ENCODE measurements at places on chromosomes 4 and X. TPM values are rescaled to one million over a fixed set of nuclear protein-coding genes. Genes with fewer than 3 reads are reported as not detected.

Gene GPR34
- 11.4 TPM for total RNA-seq

DNA sequence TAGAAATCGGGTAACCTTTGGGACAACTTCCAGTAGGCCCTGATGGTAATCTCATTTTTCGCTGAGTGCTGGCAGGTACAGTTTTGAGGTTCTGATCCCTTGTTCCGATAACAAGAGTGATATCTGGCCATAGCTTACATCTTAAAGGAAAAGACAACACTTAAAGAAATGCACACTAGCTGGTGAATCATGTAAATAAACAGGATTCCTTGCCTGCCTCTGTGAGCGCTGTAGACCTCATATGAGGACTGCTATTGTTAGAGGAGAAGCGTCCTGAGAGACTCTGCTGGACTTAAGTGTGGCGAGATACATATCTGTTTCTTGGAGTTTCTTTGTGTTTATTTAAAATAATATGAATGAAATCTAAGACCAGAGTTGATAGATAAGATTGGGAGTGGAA, 149.3 kb upstream of the SLC4A4 start:
- DNase-seq: no peak

DNA sequence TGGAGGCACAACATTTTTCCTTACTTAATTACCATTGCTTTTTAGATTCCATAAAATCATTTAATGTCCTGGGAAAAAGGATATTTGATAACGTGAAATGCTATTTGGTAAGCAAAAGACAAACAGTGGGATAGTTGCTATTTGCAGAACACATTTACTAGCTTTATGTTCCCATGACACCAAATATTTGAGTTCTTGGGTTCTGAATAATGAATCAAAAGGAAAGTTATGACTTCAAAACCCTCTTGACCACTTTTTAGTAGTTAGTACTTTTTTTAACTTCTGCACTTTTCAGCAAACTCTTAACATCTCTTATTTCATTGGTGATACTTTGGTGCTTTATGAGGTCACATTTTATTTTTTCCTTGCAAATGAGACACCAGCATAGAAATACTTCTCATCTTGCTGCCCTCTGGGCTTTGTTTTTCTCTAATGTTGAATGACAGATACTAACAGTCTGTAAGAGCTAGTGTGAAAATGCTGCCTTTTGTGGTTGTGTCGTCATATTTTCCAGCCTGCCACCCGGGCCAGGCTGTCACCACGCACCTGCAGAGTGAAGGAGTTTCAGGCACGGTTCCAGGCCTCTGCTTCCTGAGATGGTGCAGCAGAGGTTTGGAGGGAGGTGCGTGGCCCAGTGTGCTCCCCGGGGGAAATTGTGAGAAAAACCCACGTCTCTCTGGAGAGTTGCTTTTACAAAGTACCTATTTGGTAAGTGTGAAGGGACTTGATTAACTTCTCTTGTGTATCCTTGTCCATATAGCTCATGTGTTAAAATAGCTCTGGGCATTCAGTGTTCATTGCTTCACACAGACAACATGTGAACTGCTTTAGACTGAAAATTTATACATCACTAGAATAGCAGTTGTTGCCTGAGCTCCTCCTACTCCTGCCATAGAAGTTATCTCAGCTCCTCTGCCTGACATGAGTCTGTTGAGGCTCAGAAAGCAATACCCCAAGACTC, 34.7 kb downstream of the MSL3 start:
- DNase-seq: no peak

GRCh38 chr4:110055158-110055768, 142.6 kb downstream of the EGF start:
- no peak for DNase-seq

DNA sequence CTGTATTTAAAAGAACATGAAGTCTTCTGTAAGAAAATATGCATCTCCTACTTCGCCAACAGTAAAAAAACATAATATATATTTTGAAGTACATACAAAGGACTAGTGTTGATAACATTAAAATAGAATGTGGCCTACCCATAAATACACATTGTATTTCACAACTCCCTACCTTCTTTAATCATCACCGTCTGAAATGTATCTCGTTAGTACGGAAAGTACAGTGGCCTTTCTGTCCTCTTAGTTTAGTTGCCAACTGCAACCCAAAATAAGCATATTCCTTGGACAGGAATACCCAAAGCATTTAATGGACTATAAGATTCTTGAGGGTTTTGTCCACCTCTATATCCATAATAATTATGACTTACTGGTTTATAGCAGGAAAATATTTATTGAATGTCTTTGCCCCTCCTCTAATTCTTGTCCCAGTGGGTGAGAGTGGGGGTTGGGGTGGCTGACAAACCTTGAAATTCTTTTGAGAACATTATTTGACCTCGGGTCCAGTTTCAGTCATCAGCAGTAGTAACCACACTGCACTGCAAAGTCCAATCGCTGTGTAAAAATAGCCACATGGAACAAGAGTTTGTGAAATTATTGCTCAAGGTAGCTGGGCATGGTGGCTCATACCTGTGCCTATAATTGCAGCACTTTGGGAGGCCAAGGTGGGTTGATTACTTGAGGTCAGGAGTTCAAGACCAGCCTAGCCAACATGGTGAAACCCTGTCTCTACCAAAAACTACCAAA, 474.5 kb downstream of the KLHL13 start:
- DNase-seq: no peak

Gene MAGEA9B
- total RNA-seq: not detected

Gene MBTPS2
- 8.8 TPM for total RNA-seq

DNA sequence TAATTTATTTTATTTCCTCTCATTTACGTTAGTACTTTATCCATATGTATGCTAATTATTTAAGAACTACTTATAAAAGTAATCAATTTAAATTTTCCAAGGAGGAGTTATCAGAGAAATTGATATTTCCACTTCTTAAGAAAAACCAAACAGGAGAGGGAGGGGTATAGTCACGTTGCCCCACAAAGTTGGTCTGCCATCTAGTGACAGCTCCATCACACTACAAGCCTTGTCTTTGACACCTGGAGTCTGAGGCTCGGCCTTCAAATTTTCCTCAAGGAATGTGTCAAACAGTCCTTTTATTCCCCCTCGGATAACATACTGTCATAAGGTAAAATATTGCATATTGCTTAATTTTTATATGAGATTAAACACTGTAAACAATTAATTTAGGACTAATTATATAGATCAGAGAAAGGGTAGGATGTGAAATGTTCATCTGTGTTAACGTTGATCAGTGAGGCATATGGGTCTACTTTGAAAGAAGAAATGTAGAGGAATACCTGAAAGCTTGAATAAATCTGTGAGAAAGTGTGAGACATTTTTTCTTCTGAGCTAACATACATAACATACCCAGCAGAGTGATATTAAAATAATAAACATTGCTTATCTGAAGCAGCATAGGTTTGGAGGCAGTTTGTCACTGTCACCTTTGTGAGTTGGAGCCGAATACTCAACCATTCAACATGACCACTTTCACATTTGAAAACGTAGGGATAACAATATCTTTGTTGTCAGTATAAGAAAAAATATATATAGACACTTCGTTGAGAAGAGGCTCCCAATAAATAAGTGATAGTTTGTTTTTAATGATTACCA, 114.4 kb downstream of the GLRA3 start:
- DNase-seq: no peak

GRCh38 chrX:48956728-48957414, 536 bp downstream of the OTUD5 start:
- DNase-seq: peak; percentile 39

DNA sequence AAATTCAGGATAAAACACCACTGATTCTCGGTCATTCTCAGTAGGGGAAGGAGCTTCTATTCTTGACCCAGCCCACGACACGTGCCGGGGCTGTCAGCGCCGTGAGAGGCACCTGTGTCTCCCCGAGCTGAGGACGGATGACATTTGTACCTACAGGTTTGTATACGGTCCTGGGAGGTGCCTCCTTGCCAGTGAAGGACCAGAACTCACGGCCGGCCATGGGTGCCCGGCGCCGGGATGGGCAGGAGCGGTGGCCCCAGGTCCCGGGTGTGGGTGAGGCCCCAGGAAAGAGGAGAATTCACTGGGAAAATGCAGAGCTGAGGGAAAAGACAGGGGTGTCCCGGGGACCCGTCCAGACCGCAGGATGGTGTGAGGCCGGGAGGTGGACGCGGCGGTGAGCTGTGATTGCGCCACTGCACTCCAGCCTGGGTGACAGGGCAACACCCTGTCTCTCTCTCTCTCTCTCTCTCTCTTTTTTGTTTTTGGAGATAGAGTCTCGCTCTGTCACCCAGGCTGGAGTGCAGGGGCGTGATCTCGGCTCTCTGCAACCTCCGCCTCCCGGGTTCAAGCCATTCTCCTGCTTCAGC, 48.9 kb upstream of the PPP2R3B start:
- DNase-seq: no peak

Gene SPANXD
- not detected for total RNA-seq

GRCh38 chrX:106976416-106976815, 23.6 kb downstream of the MORC4 start:
- no peak for DNase-seq
